Sigmoid colon (tissue), 7 donors: ENCODE measurements at places on chromosomes 2 and 18.
A peak's percentile ranks its signal among the peaks of the same experiment; 100 is the strongest.

- DNase-seq = no peak
Measured at GRCh38 chr2:226023946-226024345, 624.4 kb downstream of the NYAP2 start.

GRCh38 chr2:182245963-182246362 is 180.9 kb downstream of the PDE1A start:
- no peak for DNase-seq

GRCh38 chr2:200021449-200022114 is 66.2 kb downstream of the MAIP1 start:
- DNase-seq = no peak

DNA sequence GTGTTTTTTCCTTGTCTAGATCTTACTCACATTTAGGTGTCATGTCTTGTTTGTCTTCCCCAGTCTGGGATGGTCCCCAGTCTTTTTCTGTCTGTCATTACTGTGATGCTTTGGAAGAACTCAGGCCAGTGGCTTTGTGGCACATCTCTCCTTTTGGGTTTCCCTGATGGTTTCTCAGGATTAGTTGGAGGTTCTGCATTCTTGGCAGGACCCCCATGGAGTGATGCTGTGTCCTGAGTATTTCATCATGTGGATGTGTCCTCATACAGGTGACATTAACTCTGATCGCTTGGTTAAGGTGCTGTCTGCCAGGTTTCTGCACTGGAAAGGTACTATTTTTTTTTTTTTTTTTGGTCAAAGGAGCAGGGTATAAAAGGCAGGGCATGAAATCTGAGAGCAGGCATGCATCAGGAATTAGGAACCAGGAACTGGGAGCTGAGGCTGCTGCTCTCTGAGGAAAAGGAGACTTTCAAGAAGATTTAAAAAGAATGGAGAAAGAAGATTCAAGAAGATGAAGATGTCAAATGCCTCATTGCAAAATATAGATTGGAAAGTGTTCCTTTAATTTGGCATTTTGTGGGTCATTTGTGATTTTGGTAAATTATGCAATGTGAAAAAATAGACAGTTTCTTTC is 85.3 kb downstream of the NUP35 start:
- no peak for DNase-seq

DNA sequence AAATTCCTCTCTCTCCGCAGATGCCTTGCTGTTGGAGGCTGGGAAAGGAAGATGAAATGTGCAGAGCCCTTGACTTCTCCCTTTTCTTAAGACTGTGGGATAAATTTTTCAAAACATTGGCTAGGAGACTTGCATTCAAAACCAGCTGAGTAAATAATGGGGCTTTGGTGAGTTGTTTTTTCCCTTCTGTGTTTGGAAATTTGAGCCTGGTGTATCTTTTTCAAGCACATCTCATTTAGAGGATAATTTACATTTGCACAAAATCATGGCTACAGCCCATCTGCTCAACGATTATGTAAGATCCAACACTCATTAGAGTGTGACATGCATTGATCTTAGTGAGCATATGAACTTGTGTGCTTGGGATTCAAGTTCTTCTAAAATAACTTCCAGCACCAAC is 112.1 kb upstream of the ATP8B1 start:
- DNase-seq = no peak

GRCh38 chr2:221283896-221284545 is 288.1 kb downstream of the EPHA4 start:
- no peak for DNase-seq

- DNase-seq = no peak
Measured at GRCh38 chr2:140308706-140309105, 1528.5 kb upstream of the NXPH2 start.

DNA sequence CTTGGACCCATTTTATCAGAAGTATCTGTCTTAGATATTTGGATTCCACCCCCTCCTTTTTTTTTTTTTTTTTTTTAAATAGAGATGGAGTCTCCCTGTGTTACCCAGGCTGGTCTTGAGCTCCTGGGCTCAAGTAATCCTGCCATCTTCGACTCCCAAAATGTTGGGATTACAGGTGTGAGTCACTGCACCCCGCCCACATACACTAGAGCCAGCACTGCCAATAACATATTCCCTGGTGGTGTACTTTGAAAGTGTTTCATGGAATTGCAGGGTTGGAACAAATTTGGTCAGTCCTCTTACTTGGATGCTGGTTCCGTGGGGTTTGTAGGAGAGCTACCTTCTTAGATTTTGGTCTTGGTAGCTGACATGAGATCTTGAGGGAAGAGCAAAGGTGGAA is 15.0 kb downstream of the PDCL3 start:
- no peak for DNase-seq

DNA sequence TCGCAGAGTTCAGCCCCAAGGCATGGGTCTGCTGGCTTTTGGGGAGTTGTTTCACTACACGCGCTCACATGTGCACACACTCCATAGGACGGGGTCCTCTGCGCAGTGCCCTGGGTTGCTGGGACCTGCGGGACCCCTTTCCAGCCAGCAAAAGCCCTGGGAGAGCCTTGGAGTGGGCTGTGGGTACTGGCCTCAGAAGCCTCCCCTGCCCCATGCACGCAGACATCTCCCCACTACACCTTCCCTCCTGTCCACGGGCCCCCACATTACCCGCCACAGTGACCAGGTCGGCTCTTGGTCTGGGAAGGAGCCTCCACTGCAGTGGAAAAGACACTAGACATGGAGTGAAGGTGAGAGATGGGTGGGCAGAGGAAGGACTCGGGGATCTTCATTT is 48.5 kb downstream of the FAM168B start:
- DNase-seq = peak; percentile 48

DNA sequence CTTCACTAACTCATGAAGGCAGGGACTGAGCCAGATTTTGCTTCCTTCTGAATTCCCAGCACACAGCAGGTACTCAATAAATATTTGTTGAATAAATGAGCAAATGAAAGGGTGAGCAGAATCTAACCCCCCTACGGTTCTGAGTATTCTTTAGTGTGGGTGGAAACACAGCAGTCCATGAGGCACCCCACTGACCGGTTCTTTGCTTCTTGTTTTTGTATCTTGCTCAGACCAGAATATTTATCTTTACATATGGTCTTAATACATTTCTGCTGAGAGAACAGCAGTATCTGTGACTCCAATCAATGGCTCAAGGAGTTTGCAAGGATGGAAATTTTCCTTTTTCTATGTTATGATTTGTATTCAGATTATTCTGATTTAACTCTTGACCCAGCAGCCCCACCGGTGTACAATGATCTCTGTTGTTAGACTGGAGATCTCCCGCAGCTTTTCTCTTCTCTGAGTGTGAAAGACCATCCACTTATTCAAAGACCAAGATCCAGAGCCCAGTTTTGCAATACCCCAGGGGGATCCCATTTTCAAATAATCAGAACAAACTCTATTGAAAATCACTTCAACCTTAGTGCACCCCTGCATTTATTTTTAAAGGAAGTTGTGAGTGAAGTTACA is 506.5 kb upstream of the TNP1 start:
- DNase-seq = no peak

GRCh38 chr2:191169456-191170300 is 18.9 kb upstream of the STAT4 start:
- DNase-seq = no peak

- no peak for DNase-seq
Measured at GRCh38 chr2:77520641-77521547, 1.3 kb downstream of the LRRTM4 start.

- no peak for DNase-seq
Measured at GRCh38 chr2:16640867-16641266, 24.8 kb downstream of the CYRIA start.

DNA sequence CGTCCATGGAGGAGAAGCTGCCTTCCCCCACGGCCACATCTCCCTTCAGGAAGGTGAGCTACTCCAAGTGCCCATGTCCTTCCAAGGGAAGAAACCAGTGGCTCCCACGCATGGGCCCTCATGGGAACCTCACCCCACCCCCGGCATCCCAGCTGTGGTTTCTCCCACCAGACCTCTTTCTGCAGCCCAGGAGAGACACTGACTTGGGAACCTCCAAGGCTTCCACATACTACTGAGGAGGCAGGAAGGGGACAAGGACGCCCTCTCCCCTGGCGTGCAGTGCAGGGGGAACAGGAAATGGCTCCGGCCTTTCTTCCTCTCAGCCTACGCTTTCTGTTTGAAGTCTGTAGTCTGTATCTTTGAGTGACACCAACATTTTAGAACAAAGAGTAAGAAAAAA is 104.5 kb upstream of the EPC2 start:
- DNase-seq = no peak

- no peak for DNase-seq
Measured at GRCh38 chr2:33607251-33607721, 8.2 kb upstream of the FAM98A start.

DNA sequence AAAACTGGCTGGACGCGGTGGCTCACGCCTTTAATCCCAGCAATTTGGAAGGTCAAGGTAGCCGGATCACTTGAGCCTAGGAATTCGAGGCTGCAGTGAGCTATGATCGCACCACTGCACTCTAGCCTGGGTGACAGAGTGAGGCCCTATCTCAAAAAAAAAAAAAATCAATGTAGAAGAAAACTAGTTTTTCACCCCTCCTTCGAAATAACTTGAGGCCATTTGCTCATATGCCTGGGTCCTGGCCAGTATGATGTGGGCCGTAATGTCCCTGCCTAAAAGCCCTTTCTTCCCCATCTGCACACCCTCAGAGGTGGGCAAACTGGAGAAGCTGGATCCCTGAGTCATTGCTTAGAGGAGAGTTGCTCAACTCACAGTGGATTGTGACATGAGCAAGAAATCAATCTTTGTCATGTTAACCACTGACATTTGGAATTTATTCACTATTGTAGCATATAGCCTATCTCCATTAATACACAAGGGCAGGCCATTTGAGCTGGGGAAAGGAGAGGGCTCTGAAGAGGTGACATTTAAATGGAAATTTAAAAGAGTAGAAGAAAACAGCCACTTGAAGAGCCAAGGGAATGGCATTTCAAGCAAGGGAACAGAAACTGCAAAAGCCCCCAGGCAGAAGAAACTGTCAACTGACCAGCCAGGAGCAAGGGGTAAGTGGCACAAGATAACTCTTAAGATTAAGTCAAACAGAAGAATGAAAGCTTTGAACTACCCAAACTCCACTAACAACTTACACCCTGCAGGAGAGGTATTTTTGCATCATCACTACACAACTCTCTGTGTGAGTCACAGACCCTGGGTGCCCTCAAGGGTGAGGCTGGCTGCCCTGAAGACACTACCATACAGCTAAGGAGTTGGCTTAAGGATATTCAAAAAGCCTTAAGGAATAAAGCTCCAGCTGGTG is 7.6 kb upstream of the METTL21A start:
- DNase-seq = no peak

GRCh38 chr2:238445409-238446190 is 18.9 kb downstream of the ASB1 start:
- DNase-seq = no peak

- peak; percentile 85 for DNase-seq
Measured at GRCh38 chr18:49668574-49669275, 106.9 kb downstream of the LIPG start.

DNA sequence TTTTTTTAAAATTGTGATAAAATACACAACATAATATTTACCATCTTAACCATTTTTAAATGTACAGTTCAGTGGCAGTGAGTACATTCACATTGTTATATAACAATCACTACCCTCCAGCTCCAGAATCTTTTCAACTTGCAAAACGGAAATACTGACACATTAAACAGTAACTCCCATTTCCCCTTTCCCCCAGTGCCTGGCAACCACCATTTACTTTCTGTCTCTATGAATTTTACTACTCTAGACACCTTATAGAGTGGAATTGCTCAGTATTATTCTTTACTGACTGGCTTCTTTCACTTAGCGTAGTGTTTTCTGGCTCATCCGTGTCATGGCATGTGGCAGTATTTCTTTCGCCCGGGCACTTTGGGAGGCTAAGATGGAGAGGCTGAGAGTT is 32.6 kb downstream of the FASTKD2 start:
- DNase-seq = no peak

GRCh38 chr2:239253701-239254436 is 147.0 kb downstream of the HDAC4 start:
- DNase-seq = no peak

DNA sequence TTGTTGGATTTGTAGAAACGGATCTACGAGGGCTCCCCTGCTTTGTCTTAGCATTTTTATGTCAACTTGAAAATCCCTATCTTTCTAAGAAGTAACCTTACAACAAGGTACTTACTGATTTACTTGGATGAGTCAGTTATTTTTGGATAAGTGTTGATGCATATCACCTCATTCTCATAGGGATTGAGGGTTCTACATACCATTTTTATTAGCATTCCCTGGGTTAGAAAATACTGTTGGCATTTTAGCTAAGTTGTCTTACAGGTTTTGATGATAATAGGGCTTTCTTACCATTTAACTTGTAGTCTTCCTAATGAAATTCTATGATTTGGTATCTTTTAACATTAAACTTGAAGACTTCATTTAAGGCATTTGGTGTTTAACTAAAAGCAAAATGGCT is 125.2 kb downstream of the UBE2E3 start:
- DNase-seq = no peak

DNA sequence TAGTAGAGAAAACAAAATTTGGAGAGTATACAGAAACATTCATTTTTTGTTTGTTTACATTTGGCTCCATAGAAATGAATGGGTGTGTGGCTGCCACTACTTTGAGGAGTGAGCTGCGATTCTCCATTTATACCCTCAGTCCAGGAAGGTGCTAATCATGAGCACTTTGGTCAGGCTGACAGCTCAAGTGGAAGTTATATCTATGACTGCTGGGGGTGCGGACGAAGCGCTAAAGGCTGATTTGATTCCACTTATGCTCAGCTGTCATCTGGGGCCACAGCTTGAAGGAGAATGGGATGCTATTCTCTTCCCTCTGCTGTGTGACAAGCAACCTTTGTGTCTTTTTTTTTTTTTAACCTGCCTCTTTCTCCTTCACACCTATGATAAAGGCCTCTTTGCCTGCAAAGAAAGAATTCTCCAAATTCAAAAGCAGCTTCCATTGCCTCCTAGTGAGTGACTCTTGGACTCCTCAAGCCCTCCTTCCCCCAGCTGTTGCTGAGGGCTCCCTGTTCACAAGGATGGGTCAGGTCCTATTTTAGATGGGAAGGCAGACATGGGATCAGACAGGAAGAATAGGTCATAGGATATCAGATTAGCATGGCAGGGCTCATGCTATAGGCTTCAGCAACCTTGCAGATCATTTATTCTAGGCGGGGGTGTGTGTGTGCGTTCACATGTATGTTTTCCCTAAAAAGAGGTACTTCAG is 201.6 kb downstream of the SETBP1 start:
- DNase-seq = no peak

- no peak for DNase-seq
Measured at GRCh38 chr2:177692783-177693269, 300.3 kb downstream of the AGPS start.
